Stimulated activated CD8-positive, alpha-beta memory T cell treated with anti-CD3 and anti-CD28 coated beads, Interleukin-4, amount 100 ng/mL, for 4 hours (primary cell): ENCODE measurements at places on chromosomes 3 and 15.

GRCh38 chr3:134296616-134297015 is 46.0 kb upstream of the RYK start:
- no peak for DNase-seq

DNA sequence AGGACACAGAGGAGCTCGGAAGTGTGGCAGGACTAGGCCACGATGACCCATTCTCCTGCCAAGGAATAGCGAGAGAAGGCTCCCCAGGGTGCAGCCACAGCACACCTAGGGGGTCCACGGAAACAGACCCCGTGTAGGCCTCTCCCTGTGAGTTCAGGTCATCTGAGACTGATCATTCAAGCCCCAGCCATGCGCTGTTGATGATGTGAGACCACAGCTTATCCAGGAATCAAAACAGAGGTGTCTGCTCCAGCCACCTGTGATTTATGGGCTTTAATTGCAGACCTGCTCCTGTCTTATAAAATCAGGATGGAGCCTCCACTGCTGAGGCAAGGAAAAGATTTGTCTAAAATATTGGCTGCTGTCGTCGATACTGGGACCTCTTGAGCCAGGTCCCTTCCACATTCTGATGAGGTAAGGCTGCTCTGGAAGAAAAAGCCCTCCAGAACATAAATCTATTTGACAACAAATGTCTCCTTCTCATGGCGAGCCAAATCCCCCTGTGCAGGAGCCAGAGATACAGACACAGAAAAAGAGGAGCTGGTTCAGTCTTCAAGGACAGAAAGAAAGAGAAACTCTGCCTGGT is 186.7 kb downstream of the TJP1 start:
- DNase-seq, result no peak

GRCh38 chr3:99498550-99499234 is 139.7 kb upstream of the COL8A1 start:
- DNase-seq, result no peak

DNA sequence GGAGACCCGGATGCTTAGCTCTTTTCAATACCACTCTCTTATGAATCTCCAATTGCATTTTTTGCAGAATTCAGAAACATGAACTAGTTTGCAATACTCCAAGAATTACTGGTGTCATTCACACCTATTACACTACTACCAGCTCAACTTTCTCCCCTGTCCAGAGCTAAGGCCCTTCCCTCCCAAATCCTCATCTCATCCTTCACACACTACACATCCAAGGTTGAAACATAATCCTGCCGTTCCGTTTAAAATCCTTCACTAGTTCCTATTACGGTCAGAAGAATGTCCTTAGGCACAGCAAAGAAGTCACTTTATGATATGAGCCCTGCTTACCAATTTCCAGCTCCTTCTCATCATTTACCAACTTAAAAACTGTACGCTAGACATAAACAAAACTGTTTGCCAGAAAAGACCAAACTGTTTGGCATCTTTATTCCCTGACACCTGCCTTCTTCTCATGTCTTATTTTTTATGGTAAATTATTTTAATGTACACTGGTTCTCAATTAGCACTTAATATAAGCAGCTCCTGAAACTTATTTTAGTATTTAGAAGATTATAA is 22.6 kb downstream of the TBL1XR1 start:
- DNase-seq, result no peak

DNA sequence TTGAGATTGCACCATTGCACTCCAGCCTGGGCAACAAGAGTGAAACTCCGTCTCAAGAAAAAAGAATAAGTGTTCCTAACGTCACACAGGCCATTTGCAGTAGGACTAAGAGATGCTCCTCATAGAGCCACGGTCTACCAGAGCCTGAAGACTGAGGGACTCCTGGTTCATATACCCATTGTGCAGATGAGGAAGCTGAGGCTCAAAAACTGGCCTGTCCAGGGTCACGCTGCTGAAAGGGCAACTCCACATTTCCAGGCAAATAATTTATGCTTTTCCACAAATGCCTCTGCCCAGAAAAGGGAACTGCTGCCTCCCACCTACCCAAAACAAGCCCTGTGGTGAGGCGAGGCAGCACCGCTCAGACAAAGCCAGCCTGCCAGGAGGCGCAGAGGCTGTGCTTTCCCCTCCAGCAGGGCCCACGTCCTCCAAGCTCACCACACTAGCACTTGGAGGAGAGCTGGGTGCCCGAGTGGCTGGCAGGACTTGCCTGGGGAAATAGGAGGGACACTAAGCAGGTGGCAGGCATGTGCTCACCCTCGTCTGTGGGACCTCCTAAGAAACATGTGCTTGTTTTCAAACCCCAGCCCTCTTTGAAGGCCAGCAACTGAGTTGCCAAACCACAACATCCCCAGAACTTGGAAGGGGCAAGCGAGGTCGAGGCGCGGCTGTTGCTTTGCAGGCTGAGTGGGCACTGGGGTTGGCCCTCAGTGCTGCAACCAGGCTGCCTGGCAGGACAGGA is 195.6 kb downstream of the XXYLT1 start:
- no peak for DNase-seq

DNA sequence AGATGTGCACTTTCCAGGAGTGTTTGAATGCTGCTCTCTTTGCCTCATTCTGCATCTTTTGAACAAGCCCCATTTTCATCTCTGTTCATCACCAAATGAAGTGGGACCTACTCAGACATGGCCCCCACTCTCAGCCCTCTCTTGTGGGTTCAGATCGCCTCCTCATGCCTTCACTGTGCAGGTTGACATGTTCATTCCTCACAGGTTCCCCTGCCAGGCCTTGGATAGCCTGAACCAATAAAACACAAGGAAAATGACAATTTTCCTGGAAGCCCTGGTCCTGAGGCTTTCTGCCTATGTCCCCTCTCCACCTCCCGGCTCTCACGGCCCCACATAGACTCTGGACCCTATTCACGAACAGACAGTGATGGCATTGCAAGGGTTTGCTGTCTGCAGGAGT is 17.7 kb downstream of the KLF15 start:
- no peak for DNase-seq

GRCh38 chr3:25046911-25047771 is 380.9 kb upstream of the RARB start:
- DNase-seq, result no peak

DNA sequence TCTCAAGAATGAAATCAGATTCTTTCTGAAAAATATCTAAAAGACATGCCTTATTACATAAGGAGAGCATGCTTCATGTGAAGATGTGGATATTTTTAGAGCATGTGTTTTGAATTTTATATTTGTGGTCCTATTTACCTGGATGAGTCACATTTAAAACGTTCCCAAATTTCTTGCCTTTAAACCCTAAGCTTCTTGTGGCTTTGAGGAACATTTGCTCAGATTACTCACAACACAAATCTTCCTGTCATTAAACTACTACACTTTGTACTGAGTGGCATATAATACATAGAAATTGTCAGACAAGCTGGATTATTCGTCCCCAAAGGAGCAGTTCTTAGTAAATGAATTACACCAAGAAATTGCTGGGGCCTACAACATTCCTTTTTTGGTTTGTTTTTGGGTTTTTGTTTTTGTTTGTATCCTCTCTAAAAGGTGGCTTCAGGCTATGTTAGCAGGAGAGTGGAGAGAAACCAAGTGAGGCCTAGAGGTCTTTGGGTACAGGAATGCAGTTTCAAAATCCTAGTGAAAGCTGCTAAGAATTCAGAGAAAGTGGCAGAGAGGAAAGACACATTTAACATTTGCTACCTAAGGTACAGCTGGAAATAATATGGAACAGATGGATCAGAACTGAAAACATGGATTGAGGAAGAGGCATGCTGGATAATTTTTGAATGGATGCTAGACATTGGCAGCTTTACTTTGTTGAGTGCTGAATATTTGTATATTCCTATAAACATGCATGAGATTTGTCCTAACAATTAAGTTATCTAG is 128.1 kb downstream of the RPL22L1 start:
- DNase-seq, result no peak

GRCh38 chr15:87563869-87564268 is 692.7 kb downstream of the NTRK3 start:
- no peak for DNase-seq

DNA sequence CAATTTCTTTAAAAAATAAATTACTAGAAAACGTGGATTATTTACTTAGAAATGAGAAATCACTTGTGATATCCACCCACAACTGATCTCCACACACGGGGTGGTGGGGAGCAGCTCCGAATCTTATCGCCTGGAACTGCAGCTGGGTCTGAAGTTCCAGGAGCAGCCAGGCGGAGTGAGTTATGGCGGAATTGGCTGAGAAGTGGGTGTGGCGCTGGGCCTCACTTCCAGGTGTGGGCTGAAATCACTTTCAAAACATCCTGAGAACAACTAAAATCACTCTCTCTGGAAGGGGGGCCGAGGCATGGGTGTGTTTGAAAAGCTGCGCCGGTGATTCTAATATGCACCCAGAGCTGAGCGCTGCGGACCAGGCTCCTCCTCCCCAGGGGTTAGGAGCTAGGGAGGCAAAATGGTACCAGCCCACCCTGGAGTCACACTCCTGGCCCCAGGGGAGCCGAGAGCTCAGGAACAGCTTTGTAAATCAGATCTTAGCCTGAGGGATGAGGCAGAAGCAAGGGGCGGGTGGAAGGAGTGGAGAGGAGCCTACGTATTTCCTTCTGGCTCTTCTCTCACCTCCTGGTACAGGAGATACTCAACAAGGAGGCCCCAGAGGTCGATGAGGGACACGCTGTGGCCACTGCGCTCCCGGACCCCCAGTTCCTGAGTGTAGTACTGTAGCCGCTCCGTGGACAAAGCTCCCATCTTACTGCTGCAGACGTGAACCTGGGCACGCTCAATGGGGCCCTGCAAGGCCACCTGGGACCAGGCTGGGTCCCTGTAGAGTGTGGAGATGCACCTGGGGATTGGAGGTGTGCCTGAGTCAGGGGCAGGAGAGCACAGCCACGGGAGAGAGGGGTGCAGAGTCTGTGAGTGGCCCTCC is 9.6 kb downstream of the PLA2G4F start:
- DNase-seq, result no peak

GRCh38 chr3:113953677-113954076 is 5.9 kb downstream of the ZDHHC23 start:
- DNase-seq, result no peak

DNA sequence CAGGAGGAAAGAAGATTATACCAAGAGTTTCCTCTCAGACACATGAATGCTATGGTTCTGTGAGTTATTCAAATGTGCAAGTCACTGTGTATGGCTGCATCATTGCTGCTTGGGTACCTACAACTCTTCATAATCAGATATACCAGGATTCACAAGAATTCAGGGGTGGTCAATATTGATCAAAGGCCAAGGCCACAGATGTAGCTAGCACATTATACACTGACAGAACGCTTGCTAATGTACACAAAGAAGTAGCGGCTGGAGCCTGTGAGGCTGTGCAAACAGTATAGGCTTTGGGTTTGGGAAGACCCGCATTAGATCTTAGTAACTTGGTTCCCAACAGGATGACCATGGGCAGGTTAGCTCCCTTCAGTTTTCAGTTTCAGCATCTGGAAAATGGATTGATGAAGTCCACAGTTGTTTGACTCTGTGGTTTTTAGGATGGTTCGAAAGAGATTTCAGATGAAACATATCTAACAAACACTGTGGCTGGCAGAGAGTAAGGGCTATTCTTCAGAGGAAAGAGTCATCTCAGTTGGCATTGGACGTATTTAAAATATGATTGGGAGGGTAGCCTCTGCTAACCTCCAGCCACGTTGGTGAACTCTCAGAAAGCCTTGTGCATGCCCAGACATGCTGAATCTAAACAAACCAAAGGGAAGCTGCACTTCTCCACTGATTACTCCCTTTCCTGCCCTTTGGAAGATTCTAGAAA is 748.7 kb upstream of the CFAP20DC start:
- DNase-seq, result no peak

DNA sequence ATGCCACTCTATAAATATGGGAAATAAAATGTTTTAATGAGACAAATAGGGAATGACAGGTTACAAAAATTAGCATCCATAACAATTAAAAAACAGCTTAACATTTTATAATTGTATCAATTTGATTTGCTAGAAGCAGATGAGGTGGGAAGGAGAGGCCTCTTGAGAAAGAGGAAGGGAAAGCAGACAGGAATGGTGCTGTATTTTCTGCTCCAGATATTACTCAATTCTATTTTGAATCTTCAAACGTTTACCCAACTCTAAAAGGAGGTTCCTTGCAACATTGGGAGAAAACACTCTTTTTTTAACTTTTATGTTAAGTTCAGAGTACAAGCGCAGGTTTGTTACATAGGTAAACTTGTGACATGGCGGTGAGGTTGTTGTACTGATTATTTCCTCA is 44.9 kb upstream of the ALDH1A3 start:
- no peak for DNase-seq

DNA sequence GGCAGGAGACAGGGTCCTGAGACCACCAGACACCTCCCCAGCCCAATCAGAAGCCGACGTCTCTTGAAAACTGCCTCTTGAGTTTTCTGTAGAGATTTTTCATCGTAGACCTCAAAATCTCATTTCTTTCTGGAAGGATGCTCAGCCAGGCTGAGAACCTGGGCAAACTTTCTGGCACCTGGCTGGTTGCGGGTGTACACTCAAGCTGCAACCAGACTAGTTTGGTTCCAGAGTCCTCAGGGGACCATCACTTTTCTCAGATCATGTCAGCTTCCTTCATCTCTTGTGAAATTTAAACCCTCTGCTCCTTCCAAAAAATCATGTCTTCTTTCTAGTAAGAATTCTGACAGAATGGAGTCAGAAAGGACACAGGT is 45.1 kb downstream of the CMTM7 start:
- DNase-seq, result no peak

DNA sequence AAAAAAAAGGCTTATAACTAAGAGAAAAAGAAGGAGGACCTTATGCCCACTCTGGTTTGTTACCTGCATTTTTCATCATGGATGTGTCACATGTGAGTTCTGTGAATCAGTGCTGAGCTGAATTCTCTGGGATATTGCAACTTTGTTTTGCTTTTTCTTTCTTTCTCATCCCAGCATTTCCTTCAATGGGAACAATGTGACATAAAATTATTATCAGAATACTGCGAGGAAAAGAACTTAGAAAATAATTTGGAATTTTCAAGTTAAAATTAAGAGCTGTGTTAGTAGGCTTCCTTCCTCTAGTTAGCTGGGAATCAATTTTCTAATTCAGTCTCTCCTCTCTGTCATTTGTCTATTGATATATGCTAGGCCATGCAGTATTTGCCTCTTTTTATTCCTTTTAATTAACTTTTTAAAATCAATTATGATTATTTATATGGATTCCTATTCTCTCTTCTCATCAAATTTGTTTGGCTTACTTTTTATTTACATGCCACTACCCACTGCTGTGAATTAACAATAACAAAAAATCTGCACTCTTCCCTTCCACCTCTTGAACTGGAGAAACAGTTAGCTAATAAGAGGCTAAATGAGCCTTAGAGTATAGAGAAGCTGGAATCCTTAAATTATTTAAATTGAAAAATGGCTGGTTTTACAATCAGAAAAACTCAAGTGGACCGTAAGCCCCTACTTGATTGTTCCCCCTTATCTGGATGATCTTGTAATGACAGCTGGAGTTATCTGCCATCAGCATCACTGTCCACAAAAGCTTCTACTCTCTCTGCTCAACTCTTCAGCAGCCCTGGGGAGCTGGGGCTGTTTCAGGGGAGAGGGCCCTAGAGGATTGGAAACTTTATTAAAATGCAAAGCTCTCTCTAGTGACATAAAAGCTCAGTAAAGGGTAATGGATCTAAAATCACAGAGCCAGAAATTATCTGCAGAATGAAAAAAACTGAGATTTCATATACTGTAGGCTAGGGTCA is 95.3 kb upstream of the SOX2 start:
- no peak for DNase-seq
